ENCODE measurements at places on chromosomes 7 and 10.

GRCh38 chr10:53430127-53430891 is 657.7 kb upstream of the MBL2 start:
- no peak overlapping the region for H3K27ac ChIP-seq
- H3K27me3 ChIP-seq = no peaks in the 10 kb centered on the region
- DNase-seq = no peak
- H3K4me3 ChIP-seq = no peak overlapping the region
- H3K4me1 ChIP-seq = no peaks in the 10 kb centered on the region

GRCh38 chr10:22552888-22553378 is 161.4 kb downstream of the PIP4K2A start:
- no peaks in the 10 kb centered on the region for H3K36me3 ChIP-seq
- H3K4me1 ChIP-seq = peaks cover 5% of the 10 kb centered on the region
- H3K27ac ChIP-seq = no peak overlapping the region
- H3K4me3 ChIP-seq = no peak overlapping the region

- no peaks in the 10 kb centered on the region for H3K27me3 ChIP-seq
- H3K27ac ChIP-seq = no peak overlapping the region
- H3K36me3 ChIP-seq = no peaks in the 10 kb centered on the region
- H3K4me3 ChIP-seq = no peak overlapping the region
- no peak for DNase-seq
Measured at GRCh38 chr10:72736828-72737220, 44.9 kb downstream of the MCU start.

DNA sequence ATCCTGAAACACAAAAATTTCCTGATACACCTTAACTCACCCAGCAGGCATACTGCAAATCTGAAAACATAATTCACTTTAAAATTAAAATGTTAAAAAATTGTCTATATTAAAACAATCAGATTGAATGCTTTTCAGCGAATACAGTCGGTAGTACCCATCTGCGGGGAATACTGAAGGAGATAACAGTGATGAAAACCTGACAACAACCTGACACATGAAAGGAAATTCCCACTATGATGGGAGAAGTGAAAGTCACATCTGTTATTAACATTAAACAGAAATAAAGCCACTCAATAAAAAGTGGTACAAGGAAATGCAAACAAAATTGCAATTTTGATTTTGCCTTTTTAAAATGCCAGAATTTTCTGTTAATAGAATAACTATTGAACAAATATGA is 448.0 kb upstream of the SEMA3A start:
- no peaks in the 10 kb centered on the region for H3K27me3 ChIP-seq
- no peaks in the 10 kb centered on the region for H3K4me1 ChIP-seq
- DNase-seq = no peak
- no peaks in the 10 kb centered on the region for H3K36me3 ChIP-seq
- H3K4me3 ChIP-seq = no peak overlapping the region

- no peak for DNase-seq
- H3K27ac ChIP-seq = no peak overlapping the region
- H3K4me1 ChIP-seq = no peaks in the 10 kb centered on the region
- no peak overlapping the region for H3K4me3 ChIP-seq
Measured at GRCh38 chr10:86411281-86411841, 44.8 kb upstream of the GRID1 start.
